LNCaP clone FGC (cell line): ENCODE measurements at places on chromosomes 5 and 9.

GRCh38 chr9:82996941-82997340, 66.0 kb downstream of the RASEF start:
- DNase-seq = no peak

- no peak for DNase-seq
Observed at GRCh38 chr9:124284940-124285441, 27.2 kb downstream of the NEK6 start.

DNA sequence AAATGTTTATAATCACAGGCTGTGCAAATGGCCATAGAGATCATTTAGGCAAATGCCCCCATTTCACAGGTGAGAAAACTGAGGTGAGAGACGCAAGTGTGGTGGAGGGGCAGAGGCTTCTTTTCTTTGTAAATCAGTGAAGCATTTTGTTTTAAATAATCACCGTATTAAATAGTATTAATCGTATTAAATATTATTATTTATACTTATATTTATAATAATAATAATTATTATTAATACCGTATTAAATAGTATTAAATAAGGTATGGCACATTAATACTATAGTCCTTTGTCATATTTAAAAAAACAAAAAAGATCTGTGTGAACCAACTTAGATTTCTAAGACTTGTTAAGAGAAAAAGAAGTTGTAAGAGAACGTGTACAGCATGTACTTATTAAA, 32.6 kb upstream of the SH3PXD2B start:
- no peak for DNase-seq

- peak; percentile 84 for DNase-seq
Observed at GRCh38 chr5:149129181-149129580, 12.1 kb upstream of the ABLIM3 start.

DNA sequence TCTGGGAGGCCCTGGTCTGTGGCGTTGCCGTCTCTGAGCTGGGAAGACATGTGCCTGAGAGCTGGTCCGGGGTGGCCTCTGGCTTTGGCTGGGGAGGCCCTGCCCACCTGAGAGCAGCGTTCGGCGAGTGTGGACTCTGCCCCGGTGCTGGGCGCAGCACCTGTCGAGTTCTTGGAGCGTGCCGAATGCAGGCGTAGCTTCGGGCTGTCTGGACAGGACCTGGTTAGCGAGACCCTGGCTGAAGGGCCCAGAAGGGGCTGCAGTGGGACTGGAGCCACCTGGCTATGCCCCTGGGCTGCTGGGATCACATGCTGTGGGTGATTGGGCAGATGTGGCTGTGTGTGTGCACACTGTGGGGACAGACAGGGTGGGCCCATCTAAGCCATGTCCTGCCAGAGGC, 56.5 kb downstream of the RXRA start:
- no peak for DNase-seq

- DNase-seq = no peak
Observed at GRCh38 chr5:153490118-153491037, at the start of gene GRIA1. Gene GRIA1 (plus strand): TSS chr5:153490670.

- DNase-seq = peak; percentile 68
Observed at GRCh38 chr5:143659599-143660238, 152.2 kb upstream of the HMHB1 start.

GRCh38 chr9:103669296-103669695, 424.8 kb upstream of the SMC2 start:
- no peak for DNase-seq

GRCh38 chr9:83714329-83714728, 6.6 kb upstream of the UBQLN1 start:
- no peak for DNase-seq

- DNase-seq = no peak
Observed at GRCh38 chr5:139848508-139849100, 53.0 kb downstream of the PSD2 start.

DNA sequence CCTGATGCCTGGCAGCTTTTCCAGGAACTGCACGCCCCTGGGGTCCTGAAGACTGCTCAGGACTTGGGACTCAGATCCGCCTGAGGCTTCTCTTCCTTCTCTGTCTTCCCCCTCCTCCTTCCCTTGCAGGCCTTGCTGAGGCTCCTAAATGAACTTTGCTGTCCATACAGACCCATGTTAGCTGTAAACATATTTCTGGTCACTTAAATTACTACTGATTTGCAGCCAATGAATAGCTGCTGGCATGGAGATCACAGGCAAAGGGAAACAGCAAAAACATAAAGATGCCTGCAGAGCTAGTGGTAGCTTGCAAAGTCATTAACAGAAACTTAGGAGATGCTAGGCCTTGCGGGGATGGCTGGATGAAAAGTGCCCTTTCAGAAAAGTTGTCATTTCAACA, 261.9 kb downstream of the GADD45G start:
- DNase-seq = no peak

- peak; percentile 80 for DNase-seq
Observed at GRCh38 chr5:138282920-138283742, 8.7 kb upstream of the GFRA3 start.
